Transverse colon (tissue), 4 donors: ENCODE measurements at places on chromosomes 6 and 20.

GRCh38 chr6:85436939-85437495 is 12.9 kb upstream of the NT5E start:
- no peak for DNase-seq

DNA sequence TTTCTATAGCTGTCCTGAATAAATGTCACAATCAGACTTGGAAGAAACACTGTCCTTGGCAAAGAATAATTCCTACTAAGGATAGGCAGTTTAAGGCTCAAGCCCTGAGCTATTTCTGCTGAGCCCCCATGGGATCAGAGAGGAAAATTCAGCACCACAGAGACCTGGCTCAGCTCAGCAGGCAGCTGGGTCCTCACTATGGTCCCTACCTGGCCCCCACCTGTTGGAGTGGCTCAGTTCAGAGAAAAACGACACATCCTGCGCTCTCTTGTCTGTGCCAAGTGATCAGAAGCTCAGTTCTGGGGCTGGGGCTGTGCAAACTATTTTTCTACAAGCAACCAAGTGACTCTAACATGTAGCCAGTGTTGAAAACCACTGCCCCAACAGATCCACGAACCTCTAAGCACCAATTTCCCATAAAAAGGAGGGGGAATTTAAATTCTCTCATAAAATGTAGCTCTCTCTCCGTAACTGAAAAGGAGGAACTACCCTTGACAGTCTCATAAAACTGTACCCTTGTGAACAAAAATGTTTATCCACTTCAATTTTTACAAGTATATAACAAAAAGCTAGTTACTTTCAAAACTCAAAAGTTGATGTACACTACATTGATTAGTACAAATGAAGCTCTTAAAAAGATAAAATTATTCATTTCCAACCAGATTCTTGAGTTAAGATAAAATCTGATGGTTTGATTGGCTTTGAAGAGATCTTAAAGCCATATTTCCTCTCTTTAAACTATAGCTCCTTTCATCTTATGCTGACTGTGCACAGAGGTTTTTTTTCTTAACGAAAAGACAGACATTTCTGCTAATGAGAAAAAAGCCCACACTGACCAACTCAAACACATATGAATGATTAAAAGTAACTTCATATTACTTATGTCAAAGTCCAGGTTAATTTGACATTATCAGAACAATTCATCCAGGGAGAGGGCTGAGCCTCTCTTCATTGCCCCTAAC is 52.0 kb downstream of the KIF13A start:
- DNase-seq = no peak

- DNase-seq = no peak
Observed at GRCh38 chr6:11097476-11097875, 3.8 kb downstream of the SMIM13 start.

DNA sequence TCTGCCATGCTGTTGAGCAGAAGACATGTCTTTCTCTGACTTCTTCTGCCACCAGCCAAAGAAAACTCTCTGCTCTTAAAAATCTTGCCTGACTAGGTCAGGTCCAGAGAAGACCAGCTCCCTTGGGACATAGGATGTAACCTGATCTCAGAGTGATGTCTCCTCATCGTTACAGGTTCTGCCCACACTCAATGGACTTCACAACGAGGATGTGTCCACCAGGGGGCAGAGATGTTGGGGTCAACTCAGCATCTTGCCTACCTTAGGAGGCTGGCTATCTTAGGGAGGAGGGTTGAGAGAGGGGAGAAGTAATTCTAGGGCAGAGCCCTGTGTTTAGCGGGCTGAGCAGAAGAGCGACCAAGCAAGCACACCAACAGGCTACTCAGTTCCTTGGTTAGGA is 207.6 kb upstream of the CDH4 start:
- no peak for DNase-seq

DNA sequence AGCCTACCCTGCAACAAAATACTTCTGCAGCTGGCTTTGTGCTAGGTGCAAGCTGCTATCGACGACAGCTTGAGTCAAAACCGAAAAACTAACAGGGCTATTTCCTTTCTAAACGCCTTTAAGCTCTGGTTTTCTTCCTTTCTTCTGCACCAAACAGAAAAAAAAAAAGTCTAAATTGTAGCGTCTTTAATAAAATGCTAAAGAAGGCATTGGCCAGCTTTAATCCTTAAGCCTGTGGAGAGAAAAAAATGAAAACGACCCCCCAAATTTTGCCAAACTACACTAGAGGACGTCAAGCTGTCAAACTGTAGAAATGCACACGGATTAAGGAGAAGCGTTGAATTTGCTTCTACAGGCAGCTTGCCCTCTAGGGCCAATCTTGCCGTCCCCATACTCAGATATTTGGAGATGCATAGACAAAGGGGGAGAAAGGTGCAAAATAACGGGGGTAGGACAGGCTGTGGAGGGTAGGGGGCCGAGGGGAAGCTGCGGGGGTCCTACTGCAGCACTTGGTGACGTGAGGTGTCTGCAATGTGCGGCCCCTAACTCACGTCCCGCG is 1.4 kb upstream of the NRN1 start:
- no peak for DNase-seq
